ENCODE measurements at places on chromosomes 3 and 15.

- no peak for DNase-seq
- H3K36me3 ChIP-seq: no peaks in the 10 kb centered on the region
- no peak overlapping the region for H3K4me3 ChIP-seq
- no peaks in the 10 kb centered on the region for H3K27me3 ChIP-seq
- H3K4me1 ChIP-seq: no peaks in the 10 kb centered on the region
Observed at GRCh38 chr3:107446706-107447105, 69.5 kb downstream of the CCDC54 start.

DNA sequence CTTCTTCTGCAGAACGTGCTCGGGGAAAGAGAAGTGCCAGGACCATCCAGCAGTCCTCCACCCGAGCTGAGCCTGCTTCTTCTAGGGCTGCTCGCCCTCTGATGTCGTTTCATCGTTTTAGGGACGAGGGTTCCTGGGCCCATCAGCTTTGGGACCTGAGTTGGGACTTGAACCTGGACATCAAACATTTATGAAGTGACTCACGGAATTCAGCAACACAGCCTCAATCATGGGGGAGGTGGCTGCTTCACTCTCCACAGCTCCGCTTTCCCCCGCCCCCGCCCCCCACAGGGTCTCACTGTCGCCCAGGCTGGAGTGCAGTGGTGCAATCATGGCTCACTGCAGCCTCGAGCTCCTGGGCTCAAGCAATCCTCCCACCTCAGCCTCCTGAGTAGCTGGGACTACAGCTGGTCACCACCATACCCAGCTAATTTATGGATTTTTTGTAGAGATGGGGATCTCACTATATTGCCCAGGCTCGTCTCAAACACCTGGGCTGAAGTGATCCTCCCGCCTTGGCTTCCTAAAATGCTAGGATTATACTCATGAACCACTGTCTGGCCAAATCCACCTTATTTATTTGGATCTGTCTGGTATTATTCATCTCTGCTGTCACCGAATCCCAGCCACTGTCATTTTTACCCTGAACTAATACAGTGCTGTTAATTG, 725 bp upstream of the SCAMP2 start:
- H3K27me3 ChIP-seq: no peaks in the 10 kb centered on the region
- no peaks in the 10 kb centered on the region for H3K36me3 ChIP-seq
- H3K4me3 ChIP-seq: peak overlapping the region; percentile 85
- peak overlapping the region; percentile 87 for H3K27ac ChIP-seq
- DNase-seq: peak; percentile 22

DNA sequence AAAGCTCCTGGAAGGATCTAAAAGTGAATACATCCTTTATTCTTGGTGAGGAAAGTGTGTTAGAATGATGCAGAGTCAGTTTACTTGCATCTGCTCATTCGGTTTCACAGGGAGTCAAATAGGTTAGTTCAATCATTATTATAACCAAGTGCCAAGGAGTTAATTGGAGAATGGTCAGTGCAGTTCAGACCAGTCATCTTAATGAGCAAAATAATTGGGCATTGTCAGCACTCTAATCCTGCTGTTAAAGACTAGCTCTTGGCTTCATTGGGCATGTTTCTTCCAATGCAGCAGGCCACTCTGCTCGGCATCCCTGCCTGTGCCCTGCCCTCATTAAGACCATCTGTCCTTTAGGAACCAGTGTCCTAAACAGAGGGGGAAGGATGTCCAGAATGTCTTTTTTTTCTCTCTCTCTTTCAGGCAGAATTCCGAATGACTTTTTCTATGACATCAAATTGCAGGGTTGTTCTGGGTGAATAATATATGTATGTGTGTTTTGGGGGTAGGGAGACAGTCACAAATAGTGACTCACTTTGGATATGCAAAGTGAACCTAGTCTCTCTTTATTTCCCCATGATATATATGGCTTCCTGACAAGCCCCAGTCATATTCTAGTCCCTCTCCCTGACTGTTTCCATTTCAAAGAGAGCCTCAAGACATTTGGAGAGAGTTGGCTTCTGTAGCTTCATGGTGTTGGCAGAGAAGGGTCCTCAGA, 205.4 kb upstream of the TRIM42 start:
- H3K27me3 ChIP-seq: no peaks in the 10 kb centered on the region
- H3K4me3 ChIP-seq: no peak overlapping the region
- H3K27ac ChIP-seq: no peak overlapping the region
- no peaks in the 10 kb centered on the region for H3K4me1 ChIP-seq
- DNase-seq: no peak
- H3K36me3 ChIP-seq: no peaks in the 10 kb centered on the region

DNA sequence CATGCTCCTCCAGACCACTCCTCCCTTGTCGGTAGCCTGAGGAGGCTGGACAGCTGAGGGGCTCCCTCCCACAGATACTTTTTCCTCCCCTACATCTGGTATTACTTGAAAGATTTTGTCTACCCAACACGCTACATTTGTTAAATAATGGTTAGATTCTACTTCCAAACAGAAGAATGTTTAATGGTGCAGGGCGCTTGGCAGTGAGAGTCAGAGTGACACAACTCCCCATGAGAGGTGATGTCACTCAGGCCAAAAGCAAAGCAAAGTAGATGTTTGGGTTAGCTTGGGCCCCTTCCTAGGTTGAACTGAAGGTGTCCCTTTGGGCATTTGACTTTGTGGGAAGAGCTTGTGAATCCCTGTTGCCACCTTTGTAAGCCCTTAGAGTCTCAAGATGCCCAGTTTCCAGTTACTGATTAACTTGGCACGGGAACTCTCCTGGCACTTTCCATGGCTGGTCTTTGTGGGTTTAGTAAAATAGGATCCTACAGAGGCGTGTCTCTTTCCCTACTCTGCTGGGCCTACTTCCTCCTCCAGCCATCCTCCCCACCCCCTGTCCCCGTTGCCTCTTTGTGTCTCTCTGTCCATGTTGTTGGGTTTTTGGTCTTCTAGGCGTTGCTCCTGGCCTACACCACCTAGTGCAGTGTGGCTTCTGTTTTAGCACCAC, 5.6 kb downstream of the LIMD1 start:
- peaks cover 17% of the 10 kb centered on the region for H3K4me1 ChIP-seq
- H3K27me3 ChIP-seq: no peaks in the 10 kb centered on the region
- no peak overlapping the region for H3K27ac ChIP-seq
- DNase-seq: no peak
- H3K36me3 ChIP-seq: no peaks in the 10 kb centered on the region

GRCh38 chr3:126424039-126424717, 29.5 kb downstream of the CFAP100 start:
- DNase-seq: no peak
- H3K4me1 ChIP-seq: no peaks in the 10 kb centered on the region
- H3K27ac ChIP-seq: no peak overlapping the region
- H3K4me3 ChIP-seq: no peak overlapping the region
- no peaks in the 10 kb centered on the region for H3K27me3 ChIP-seq

DNA sequence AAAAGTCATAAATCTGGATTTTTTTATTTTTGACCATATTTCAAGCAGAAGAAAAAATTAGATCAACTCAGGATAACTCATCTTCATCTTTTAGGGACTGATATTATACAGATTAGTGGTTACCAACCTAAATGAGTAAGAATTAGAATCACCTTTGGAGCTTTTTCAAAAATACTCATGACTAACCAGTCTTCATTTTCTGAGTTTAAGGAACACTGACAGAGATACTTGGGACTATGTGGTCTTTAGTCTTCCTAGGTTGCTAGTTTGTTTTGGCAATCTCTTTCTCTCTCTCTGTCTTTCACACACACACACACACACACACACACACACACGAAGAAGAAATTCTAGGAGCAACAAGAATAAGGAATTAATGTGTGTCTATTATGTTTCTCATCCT, 50.1 kb downstream of the TMOD3 start:
- no peaks in the 10 kb centered on the region for H3K36me3 ChIP-seq
- no peaks in the 10 kb centered on the region for H3K27me3 ChIP-seq
- peaks cover 23% of the 10 kb centered on the region for H3K4me1 ChIP-seq
- H3K27ac ChIP-seq: peak overlapping the region; percentile 67

- no peak for DNase-seq
- H3K4me3 ChIP-seq: no peak overlapping the region
- no peaks in the 10 kb centered on the region for H3K36me3 ChIP-seq
- no peak overlapping the region for H3K27ac ChIP-seq
- H3K4me1 ChIP-seq: no peaks in the 10 kb centered on the region
Observed at GRCh38 chr3:65779390-65779789, 259.3 kb downstream of the MAGI1 start.

- no peak overlapping the region for H3K4me3 ChIP-seq
- H3K27me3 ChIP-seq: no peaks in the 10 kb centered on the region
- no peaks in the 10 kb centered on the region for H3K4me1 ChIP-seq
- no peak for DNase-seq
Observed at GRCh38 chr3:79521221-79521848, 246.5 kb downstream of the ROBO1 start.

DNA sequence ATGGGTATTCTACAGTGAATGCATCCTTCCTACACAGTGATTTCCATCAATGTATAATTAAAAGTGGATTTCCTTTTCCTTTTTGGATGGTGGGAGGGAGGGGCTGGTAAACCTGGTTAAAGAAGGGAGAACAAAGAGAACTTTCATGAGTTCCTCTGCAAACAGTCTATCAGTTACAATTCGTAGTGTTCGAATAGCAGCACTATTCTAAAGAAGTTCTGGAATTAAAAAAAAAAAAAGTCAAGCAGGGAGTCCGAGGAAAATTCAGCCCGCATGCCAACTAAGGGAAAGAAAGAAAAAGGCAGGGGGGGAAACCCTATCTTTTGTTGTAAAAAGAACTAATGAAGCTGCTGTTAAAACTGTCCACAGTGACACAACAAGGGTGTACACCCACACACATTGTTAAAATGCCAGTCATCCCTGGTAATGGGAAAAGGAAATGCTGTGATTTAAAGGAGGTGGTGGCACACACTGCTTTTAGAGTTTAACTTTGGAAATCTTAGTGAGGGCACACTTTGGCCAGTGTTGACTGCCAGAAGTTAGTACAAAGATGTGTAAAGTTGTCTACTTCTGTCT, 521.2 kb downstream of the ZIC1 start:
- DNase-seq: no peak
- no peaks in the 10 kb centered on the region for H3K4me1 ChIP-seq
- H3K4me3 ChIP-seq: no peak overlapping the region
- no peaks in the 10 kb centered on the region for H3K36me3 ChIP-seq
- no peaks in the 10 kb centered on the region for H3K27me3 ChIP-seq
- no peak overlapping the region for H3K27ac ChIP-seq

GRCh38 chr3:42067326-42067725, 23.8 kb upstream of the TRAK1 start:
- H3K4me1 ChIP-seq: peaks cover 15% of the 10 kb centered on the region
- H3K36me3 ChIP-seq: no peaks in the 10 kb centered on the region
- H3K27me3 ChIP-seq: no peaks in the 10 kb centered on the region
- no peak overlapping the region for H3K4me3 ChIP-seq
- peak overlapping the region; percentile 63 for H3K27ac ChIP-seq

- no peaks in the 10 kb centered on the region for H3K27me3 ChIP-seq
- H3K4me3 ChIP-seq: no peak overlapping the region
- peak overlapping the region; percentile 1 for H3K27ac ChIP-seq
- no peaks in the 10 kb centered on the region for H3K4me1 ChIP-seq
- no peaks in the 10 kb centered on the region for H3K36me3 ChIP-seq
Observed at GRCh38 chr15:63896336-63897115, 62.8 kb upstream of the HERC1 start.

DNA sequence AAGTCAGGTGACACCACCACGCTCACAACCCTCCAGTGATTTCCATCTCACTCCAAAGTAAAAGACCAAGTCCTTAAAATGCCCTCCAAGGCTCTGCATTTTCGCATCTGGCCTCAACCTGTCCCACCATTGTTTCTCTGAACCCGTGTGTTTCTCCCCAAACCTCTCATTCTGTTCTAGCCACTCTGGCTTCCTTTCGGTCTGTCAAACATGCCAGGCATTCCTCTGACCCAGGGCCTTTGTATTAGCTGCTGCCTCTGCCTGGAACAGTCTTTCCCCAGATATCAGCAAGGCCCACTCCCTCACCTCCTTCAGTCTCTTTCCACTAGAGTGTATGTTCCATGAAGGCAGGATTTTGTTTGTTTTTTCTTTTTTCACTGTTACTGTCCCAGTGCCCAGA, 16.0 kb downstream of the MAP2K5 start:
- H3K4me1 ChIP-seq: no peaks in the 10 kb centered on the region
- no peak overlapping the region for H3K27ac ChIP-seq
- no peak overlapping the region for H3K4me3 ChIP-seq
- DNase-seq: no peak
- no peaks in the 10 kb centered on the region for H3K27me3 ChIP-seq

- H3K27me3 ChIP-seq: no peaks in the 10 kb centered on the region
- no peak for DNase-seq
- H3K4me1 ChIP-seq: no peaks in the 10 kb centered on the region
- no peak overlapping the region for H3K27ac ChIP-seq
- no peaks in the 10 kb centered on the region for H3K36me3 ChIP-seq
- H3K4me3 ChIP-seq: no peak overlapping the region
Observed at GRCh38 chr3:128155616-128156360, 2.5 kb downstream of the EEFSEC start.
